ENCODE measurements at places on chromosomes 3 and 15.

DNA sequence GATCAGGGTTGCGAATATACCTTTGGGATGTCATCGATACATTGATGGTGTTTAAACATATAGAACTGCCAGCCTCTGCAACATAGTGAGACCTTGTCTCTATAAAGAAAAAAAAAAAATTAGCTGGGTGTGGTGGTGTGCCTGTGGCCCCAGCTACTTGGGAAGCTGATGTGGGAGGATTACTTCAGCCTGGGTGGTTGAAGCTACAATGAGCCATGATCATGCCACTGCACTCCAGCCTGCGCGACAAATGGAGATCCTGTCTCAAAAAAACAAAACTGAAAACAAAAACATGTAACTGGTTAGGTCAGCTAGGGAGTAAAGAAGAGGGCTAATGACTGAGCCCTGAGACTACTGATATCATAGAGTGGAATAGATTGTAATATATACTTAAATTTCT is 30.7 kb upstream of the MGA start:
- DNase-seq: no peak

DNA sequence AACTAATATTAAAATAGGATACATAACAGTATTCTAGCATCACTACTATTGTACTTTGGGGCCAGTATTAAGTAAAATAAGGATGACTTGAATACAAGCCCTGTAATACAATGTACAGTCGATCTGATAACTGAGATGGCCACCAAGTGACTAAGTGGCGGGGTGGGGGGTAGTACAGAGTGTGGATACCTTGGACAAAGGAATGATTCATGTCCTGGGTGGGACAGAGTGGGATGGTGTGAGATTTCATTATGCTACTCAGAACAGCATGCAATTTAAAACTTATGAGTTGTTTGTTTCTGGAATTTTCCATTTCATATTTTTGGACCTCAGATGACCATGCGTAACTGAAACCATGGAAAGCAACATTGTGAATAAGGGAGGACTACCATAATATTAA is 46.0 kb downstream of the SLC7A14 start:
- DNase-seq: no peak

DNA sequence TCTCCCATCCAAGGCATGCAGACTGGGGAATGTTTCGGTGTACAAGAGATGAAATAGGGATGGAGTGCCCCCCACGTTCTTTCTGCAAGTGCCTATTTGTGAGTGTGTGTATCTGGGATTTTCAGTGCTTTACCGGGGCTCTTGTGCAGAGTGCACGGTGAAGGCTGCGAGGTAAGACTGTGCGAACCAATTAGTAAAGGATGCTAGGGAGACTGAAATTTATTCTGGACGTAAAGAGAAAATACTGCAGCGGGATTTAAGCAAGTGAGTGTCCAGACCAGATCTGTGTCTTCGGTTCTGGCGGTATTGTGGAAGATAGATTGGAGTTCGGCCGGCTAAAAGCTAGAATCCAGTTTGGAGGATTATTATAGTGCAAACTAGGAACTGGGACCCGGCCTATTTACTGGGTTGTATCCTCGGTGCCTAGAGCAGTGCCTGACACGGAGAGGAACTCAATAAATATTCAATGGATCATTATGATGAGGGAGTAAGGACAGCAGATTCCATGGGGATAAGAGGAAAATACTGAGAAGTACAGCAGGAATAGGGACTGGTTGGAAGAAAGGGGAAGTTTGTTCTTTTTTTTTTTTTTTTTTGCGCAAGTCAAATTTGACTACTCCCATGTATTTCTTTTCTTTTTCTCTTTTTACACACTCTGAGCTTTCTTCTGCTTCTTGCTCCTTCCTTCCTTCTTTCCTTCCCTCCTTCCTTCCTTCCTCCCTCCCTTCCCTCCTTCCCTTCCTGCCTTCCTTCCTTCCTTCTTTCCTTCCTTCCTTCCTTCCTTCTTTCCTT is 580 bp upstream of the MAGEF1 start:
- no peak for DNase-seq

DNA sequence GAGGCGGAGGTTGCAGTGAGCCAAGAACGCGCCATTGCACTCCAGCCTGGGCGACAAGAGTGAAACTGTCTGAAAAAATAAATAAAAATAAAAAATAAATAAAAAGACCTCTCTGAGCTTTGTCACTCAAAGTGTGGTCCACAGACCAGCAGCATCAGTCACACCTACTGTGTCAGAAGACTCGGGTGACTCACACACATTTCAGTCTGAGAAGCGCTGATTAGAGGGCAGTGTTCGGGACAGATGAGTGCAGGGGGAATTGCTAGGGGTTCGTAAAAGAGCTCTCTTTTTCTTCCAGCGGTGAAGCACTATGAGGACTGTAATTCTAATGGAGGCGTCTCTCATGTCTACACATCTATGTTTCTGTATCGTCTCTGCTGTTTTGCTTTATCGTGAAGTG is 5.7 kb downstream of the PODXL2 start:
- DNase-seq: no peak

- DNase-seq: no peak
Observed at GRCh38 chr15:29129926-29130325, 139.7 kb downstream of the NSMCE3 start.

DNA sequence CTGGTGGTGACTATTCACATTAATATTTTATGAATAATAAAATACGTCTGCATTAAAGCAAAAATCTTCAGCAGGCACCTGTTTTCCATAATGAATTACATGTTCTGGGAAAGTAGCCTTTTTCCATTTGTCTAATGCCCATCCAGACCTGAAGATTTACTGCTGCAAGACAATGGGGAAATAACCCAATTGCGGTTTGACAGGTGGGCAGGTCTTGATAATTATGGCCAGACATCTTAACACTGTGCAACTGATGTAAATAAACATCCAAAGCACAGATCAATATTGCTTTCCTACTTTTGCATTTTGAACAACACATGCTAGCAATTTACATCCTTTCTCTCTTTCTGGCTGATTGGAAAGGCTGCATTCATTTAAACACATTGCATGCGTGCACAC is 173.9 kb downstream of the MEIS2 start:
- DNase-seq: no peak

All from retinal pigment epithelial cell (primary cell).